ENCODE measurements at places on chromosomes 7 and 10.

- DNase-seq: no peak
Measured at GRCh38 chr10:103748020-103748419, 107.4 kb downstream of the SH3PXD2A start.

DNA sequence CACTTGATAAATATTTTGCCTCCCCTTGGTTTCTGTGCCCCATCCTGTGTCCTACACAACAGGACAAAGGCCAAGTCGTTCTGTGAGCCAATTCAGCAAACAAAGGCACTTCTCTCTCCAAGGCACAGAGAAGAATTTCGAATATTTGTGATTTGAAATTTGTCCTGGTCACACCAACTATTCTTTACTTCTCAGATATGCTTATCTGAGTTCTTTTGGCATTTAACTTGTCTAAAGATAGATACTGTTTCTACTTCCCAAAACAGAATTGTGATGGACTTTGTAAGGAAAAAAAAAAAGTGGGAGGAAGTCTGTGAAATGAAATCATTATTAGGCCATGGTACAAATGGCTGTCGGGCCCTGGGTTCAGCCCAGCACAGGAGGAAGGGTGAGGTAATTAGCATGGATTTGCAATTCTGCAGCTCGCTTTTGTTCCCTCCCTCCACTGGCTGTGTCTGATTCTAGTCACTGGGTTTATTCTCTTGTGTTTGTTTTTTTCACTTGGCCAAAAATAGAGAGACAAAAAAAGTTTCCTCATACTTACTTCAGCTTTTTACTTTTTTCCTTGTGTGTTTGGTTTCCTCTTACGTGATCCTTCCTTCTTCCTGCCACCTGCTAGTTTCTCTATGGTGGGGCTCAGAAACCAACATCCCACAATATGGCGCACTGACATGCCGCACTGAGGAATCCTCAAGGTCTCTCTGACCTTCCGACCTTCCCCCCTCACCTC, 108.2 kb upstream of the MKLN1 start:
- DNase-seq: no peak

- DNase-seq: no peak
Measured at GRCh38 chr10:91378061-91378460, 32.1 kb upstream of the HECTD2 start.

DNA sequence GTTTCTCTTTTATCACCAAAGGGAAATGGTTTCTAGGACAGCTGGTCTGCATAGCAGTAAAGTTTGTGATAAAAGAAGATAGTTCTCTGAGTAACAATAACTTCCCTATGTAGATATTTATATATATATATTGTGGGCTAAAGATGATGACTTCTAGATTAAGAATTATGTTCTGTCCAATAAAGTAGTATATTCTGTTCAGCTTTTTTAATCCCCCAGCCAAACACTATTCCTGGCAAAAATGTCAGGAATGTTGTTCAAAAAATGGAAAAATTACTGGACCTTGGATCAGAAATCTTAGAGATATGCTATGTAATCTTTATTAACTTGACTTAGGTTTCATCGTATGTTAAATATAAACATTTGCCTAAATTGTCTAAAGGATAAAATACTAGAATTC, 136.3 kb upstream of the GNAI1 start:
- no peak for DNase-seq

Measured in NCI-H460 (cell line).